A549 treated with DMSO at 1 μM for 4 hours (cell line): ENCODE measurements at places on chromosomes 2 and 18. TPM values are rescaled to one million over a fixed set of nuclear protein-coding genes. Genes with fewer than 3 reads are reported as not detected.

The RAB6C gene
- total RNA-seq = not detected in 5 replicates

The STPG4 gene
- total RNA-seq = not detected in 5 replicates

The GAL3ST2 gene
- total RNA-seq = 0.23 to 0.40 TPM (median 0.34 TPM) in 4 of 5 replicates, not detected in the other

The TUBA3E gene
- total RNA-seq = not detected in 5 replicates

The LRATD1 gene
- total RNA-seq = 0.03 to 0.07 TPM in 2 of 5 replicates, not detected in the others

The EVX2 gene
- not detected in 5 replicates for total RNA-seq

The CNNM4 gene
- 15.3 to 21.0 TPM (median 18.7 TPM) in 5 replicates for total RNA-seq

The WNT6 gene
- total RNA-seq = 0.05 to 0.15 TPM (median 0.10 TPM) in 4 of 5 replicates, not detected in the other

The LAMA1 gene
- total RNA-seq = 0.06 to 0.31 TPM (median 0.11 TPM) in 5 replicates

The GALM gene
- total RNA-seq = 17.3 to 22.7 TPM (median 19.2 TPM) in 5 replicates

The GRHL1 gene
- 1.2 to 1.7 TPM (median 1.2 TPM) in 5 replicates for total RNA-seq
